HFFc6 (cell line): ENCODE measurements at places on chromosomes 13 and 19. TPM values are rescaled to one million over a fixed set of nuclear protein-coding genes. Genes with fewer than 3 reads are reported as not detected.

PRRG2 gene
- total RNA-seq, result 0.45 to 0.78 TPM (median 0.69 TPM) in 3 replicates

PSPN gene
- 1.4 to 2.2 TPM (median 2.1 TPM) in 3 replicates for total RNA-seq

ZNF221 gene
- 4.1 to 4.7 TPM (median 4.5 TPM) in 3 replicates for total RNA-seq

MEF2B gene
- 1.9 and 2.3 TPM in 2 replicates for total RNA-seq

MYBPC2 gene
- total RNA-seq, result not detected in 3 replicates

APOC4 gene
- total RNA-seq, result not detected in 3 replicates

PVR gene
- 57.8 to 85.9 TPM (median 71.0 TPM) in 3 replicates for total RNA-seq

OR7D4 gene
- total RNA-seq, result not detected in 3 replicates

ZFP82 gene
- 2.5 to 3.9 TPM (median 2.7 TPM) in 3 replicates for total RNA-seq

PABPC3 gene
- total RNA-seq, result 0.31 to 0.35 TPM (median 0.33 TPM) in 3 replicates

FOXO1 gene
- total RNA-seq, result 0.64 to 1.1 TPM (median 0.72 TPM) in 3 replicates

- H3K4me1 ChIP-seq, result no peaks in the 10 kb centered on the region
- H3K4me3 ChIP-seq, result no peak overlapping the region
- H3K27me3 ChIP-seq, result peaks cover 3% of the 10 kb centered on the region
- no peak for DNase-seq
- H3K36me3 ChIP-seq, result no peaks in the 10 kb centered on the region
Measured at GRCh38 chr19:11574689-11575088, 2.8 kb downstream of the ACP5 start.

GRCh38 chr13:99246100-99246499, 12.1 kb downstream of the GPR18 start:
- peaks cover 15% of the 10 kb centered on the region for H3K4me1 ChIP-seq
- no peak overlapping the region for H3K27ac ChIP-seq
- H3K27me3 ChIP-seq, result no peaks in the 10 kb centered on the region; the same call in 1 of the 2 replicates
- no peak for DNase-seq
- H3K36me3 ChIP-seq, result peaks cover 20% of the 10 kb centered on the region
- no peak overlapping the region for H3K4me3 ChIP-seq

GRCh38 chr19:33806434-33806881, 9.8 kb downstream of the KCTD15 start:
- H3K36me3 ChIP-seq, result no peaks in the 10 kb centered on the region
- DNase-seq, result no peak

GRCh38 chr19:2627319-2627829, 75.1 kb downstream of the GNG7 start:
- H3K27ac ChIP-seq, result peak overlapping the region; percentile 96

- DNase-seq, result no peak
- H3K36me3 ChIP-seq, result no peaks in the 10 kb centered on the region
- H3K27me3 ChIP-seq, result peaks cover 16% of the 10 kb centered on the region; the same call in 1 of the 2 replicates
- H3K4me3 ChIP-seq, result no peak overlapping the region
- H3K4me1 ChIP-seq, result peaks cover 8% of the 10 kb centered on the region
Measured at GRCh38 chr19:6866741-6867151, 20.6 kb upstream of the ADGRE1 start.

DNA sequence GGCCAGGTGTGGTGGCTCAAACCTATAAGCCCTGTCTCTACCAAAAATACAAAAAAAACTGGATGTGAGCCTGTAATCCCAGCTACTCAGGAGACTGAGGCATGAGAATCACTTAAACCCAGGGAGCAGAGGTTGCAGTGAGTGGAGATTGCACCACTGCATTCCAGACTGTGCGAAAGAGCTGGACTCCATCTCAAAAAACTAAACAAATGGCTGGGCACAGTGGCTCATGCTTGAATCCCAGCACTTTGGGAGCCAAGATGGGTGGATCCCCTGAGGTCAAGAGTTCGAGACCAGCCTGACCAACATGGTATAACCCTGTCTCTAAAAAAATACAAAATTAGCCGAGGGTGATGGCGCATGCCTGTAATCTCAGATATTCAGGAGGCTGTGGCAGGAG, 34.9 kb upstream of the ZNF83 start:
- H3K27me3 ChIP-seq, result no peaks in the 10 kb centered on the region
- H3K4me1 ChIP-seq, result peaks cover 9% of the 10 kb centered on the region; the same call in 1 of the 2 replicates
- no peak overlapping the region for H3K27ac ChIP-seq
- H3K4me3 ChIP-seq, result no peak overlapping the region
- no peak for DNase-seq

DNA sequence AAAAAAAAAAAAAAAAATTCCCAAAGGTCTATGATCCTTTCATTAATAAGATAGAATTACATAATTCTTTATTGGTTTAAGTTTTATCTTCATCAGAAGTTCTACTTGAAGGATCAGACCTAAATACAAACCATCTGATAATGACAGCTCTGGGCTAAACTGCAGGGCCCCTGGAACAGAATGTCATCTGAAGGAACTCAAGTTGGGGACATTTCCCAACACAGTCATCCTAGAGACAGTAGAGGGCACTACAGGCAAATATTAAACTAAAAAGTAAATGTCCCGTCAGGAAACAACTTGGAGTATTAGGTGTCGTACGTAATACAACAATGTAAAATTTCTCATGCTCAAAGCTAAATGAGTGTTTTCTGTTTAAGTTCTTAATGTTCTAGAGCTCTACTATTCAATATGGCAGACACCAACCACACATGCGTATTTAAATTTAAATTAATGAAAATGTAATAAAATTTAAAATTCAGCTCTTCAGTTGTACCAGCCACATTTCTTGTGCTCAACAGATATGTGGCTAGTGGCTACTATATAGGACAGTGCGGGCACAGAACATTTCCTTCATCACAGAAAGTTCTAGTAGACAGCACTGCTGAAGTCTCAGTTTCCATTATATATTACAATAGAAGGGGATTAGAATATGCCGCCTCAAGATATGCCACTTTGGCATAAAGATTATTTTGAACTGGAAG, 21.8 kb upstream of the NAXD start:
- peak; percentile 39 for DNase-seq
- no peak overlapping the region for H3K27ac ChIP-seq
- H3K4me1 ChIP-seq, result no peaks in the 10 kb centered on the region
- no peaks in the 10 kb centered on the region for H3K36me3 ChIP-seq
- 0 out of 2 replicates have a peak overlapping the region, but pooled peaks have one; percentile 37 for H3K4me3 ChIP-seq
- H3K27me3 ChIP-seq, result peaks cover 5% of the 10 kb centered on the region

GRCh38 chr13:111115965-111116521, 933 bp downstream of the ARHGEF7 start:
- peak overlapping the region; percentile 87 for H3K4me3 ChIP-seq
- H3K4me1 ChIP-seq, result peaks cover 21% of the 10 kb centered on the region
- peaks cover 72% of the 10 kb centered on the region for H3K27me3 ChIP-seq
- peak; percentile 79 for DNase-seq

DNA sequence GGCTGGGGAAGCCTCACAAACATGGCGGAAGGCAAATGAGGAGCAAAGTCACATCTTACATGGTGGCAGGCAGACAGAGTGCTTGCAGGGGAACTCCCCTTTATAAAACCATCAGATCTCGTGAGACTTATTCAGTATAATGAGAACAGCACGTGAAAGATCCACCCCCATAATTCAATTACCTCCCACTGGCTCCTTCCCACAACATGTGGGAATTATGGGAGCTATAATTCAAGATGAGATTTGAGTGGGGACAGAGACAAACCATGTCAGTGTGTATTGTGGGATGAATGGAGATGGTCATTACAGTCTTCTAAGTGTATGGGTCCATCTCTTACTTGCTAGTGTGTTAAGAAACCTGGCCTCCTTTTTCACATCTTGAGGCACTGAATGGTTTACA, 4.4 kb downstream of the BCKDHA start:
- no peak for DNase-seq
- no peaks in the 10 kb centered on the region for H3K36me3 ChIP-seq
- H3K4me1 ChIP-seq, result peaks cover 26% of the 10 kb centered on the region
- no peak overlapping the region for H3K27ac ChIP-seq

- H3K27ac ChIP-seq, result no peak overlapping the region
- no peaks in the 10 kb centered on the region for H3K27me3 ChIP-seq
- no peaks in the 10 kb centered on the region for H3K4me1 ChIP-seq
- DNase-seq, result no peak
Measured at GRCh38 chr13:68168448-68168847, 938.3 kb upstream of the PCDH9 start.

DNA sequence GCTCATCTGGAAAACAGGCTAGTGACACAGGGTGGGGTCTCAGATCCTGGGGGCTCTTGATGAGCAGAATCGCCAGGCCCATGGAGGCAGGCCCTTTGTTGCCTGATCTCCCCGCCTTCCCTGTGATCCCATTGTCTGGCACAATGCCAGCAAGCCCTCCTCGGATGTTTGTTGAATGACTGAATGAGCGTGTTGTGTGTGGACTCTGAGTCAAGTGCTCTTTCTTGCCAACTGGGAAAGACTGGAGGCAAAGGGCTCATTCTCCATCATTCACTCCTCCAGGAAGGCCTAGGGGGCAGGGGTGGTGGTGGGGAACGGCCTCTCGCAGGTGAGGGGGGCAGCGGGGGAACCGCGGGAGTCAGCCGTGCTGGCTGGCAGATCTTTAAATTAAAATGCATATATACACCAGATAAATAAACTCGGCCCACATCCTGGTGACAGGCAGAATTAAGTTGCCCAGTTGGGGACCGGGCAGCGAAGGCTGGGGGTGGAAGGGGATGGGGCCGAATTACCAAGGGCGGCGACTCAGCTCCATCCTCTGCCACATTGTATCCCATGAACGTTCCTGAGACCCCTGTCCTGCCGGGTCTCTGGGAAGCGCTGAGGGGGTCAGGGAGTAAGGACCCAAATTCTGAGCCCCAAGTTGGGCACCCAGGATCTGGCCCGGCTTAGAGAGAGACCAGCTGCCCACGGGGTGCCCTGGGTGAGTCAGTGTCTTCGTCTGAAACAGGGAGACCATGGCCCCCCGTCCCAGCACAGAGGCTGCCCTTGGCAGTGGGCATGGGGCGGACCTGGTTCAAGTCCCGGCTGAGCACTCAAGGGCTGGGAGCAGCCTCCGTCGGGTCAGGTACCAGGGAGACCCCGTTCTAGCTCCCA, 24.5 kb downstream of the EFNA2 start:
- no peaks in the 10 kb centered on the region for H3K4me1 ChIP-seq
- no peak overlapping the region for H3K4me3 ChIP-seq
- H3K36me3 ChIP-seq, result no peaks in the 10 kb centered on the region

- H3K27ac ChIP-seq, result no peak overlapping the region
- peaks cover 6% of the 10 kb centered on the region for H3K27me3 ChIP-seq
Measured at GRCh38 chr19:16303755-16304154, 20.9 kb upstream of the KLF2 start.

DNA sequence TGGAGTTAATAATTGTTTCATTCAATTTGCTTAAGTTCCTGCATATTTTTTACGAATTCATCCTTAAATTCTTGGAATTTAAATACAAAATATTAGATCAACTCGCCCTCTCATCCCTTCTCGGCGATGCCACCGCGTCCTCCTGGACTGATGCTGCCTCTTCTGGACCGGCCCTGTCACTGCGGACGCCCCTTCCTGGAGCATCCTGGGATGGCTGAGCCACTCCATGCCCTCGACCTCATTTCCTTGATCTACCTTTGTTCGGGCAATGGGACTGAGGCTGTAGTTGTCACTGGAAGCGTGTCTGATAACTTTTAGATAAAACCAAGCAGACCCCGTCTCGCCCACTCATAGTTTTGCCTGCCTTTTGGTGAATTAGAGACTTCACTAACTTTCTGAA, 283.7 kb downstream of the TEX29 start:
- no peaks in the 10 kb centered on the region for H3K4me1 ChIP-seq
- no peak overlapping the region for H3K4me3 ChIP-seq

GRCh38 chr13:28185256-28185655, 46.9 kb downstream of the PAN3 start:
- no peaks in the 10 kb centered on the region for H3K27me3 ChIP-seq
- no peak for DNase-seq
- no peak overlapping the region for H3K4me3 ChIP-seq
- no peak overlapping the region for H3K27ac ChIP-seq
- H3K36me3 ChIP-seq, result 0 out of 2 replicates have a peak, but pooled peaks cover 4% of the 10 kb centered on the region
- H3K4me1 ChIP-seq, result peaks cover 40% of the 10 kb centered on the region

DNA sequence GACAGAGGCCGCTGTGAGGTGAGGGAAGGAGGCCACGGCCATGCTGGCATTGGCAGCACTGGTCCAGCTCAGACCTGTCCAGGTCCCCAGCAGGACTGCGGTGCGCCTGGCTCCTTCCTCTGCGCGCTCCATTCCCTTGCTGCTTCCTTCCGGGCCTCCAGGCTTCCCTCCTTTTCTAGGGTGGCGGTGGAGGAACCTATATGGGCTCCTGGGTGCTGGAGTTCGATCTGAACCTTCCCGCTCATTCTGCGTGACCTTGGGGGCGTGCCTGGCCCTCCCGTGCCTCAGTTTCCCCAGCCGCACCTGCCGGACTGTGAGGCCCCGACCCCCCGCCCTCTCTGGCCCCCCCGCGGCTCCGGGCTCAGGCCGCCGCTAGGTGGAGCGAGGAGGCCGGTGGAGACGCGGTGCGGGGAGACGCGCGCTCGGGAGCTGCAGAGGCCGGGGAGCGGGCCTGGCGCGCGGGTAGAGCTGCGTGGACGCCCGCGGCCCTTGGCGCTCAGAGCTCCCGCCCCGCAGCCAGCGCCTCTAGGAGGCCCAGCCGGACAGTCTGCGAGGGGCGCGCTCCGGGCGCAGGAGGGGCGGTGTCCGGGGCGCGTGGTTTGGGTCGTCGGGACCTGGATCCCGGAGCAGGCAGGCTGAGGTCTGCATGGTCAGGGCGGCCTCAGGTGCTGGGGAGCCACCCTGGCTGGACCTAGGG, 29.9 kb downstream of the EFNA2 start:
- no peaks in the 10 kb centered on the region for H3K4me1 ChIP-seq
- H3K4me3 ChIP-seq, result no peak overlapping the region
- H3K27ac ChIP-seq, result no peak overlapping the region
- DNase-seq, result no peak

DNA sequence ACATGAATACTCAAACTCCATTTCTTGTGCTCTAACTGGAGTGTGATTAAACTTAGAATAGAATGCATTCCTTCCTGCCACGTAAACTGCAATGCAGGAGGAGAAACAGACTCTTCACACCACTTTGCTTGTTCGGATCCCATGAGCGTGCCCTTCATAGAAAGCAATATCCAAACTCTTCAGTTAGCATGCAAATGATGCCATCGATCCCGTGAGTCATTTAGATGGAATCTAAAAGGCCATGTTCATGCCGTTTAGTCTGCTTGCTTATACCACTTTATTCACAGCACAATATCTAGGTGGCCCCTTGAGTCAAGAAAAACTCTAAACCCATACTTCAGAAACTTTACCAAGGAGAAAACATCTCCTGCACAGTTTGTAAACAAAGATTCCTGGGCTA, 225.8 kb downstream of the OXGR1 start:
- no peaks in the 10 kb centered on the region for H3K4me1 ChIP-seq
- peaks cover 5% of the 10 kb centered on the region; the same call in 1 of the 2 replicates for H3K36me3 ChIP-seq
- no peak overlapping the region for H3K4me3 ChIP-seq
- H3K27me3 ChIP-seq, result no peaks in the 10 kb centered on the region; the same call in 1 of the 2 replicates
- no peak overlapping the region for H3K27ac ChIP-seq
- no peak for DNase-seq

DNA sequence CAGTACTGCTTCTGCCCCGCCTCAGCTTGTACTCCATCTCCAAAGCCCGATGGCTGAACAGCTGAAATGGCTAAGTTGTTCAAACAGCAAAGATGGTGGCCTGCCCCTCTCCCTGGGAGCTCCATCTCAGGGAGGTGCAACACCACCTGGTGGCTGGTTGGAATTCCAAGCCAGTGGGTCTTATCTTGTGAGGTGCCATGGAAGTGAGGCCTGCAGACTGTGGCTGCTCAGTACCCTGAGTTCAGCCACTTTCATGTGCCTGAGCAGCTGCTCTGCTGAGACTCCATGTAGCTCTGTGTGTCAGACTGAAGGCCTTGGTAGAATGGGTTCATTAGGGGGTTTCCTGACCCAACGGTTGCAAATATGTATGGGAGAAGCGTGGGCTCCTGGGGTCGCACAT, 67.3 kb upstream of the SPRY2 start:
- H3K36me3 ChIP-seq, result no peaks in the 10 kb centered on the region
- no peaks in the 10 kb centered on the region for H3K4me1 ChIP-seq
- H3K27me3 ChIP-seq, result no peaks in the 10 kb centered on the region; the same call in 1 of the 2 replicates
- H3K27ac ChIP-seq, result no peak overlapping the region
- no peak for DNase-seq
- H3K4me3 ChIP-seq, result no peak overlapping the region
